IPS DF 19.7 (cell line): ENCODE measurements at places on chromosomes 4 and X.

DNA sequence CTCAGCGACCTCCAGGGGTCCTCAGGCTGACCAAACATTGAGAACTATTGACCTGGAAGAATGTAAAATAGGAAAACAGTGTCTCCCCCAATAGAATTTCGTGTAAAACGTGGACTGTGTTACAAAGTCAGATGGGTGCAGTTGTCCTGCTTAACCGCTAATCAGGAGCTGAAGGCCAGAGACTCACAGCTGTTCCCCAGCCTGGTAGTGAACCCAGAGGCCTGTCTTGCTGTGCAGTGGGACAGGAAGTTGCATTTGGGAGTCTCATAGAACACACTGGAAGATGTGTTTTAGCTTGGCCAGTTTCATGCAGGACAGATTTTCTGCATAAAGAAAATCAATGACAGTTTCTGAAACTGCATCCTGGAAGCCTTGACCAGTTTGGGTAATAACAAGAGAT lies 151.5 kb downstream of the PTTG2 start:
- no peak for DNase-seq

DNA sequence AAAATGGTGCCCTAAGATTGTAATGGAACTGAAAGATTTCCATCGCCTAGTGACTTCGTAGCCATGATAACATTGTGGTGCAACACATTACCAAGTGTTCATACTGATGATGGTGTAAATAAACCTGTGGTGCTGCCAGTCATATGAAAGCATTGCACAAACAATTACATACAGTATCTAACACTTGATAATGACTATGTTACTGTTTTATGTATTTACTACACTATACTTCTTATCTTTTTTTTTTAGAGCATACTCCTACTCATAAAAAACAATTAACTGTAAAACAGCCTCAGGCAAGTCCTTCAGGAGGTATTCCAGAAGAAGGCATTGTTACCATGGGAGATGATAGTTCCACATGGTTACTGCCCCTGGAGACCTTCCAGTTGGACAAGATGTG lies 152.7 kb upstream of the EDNRA start:
- no peak for DNase-seq

GRCh38 chrX:102535958-102536357 lies 19.4 kb upstream of the TMSB15A start:
- no peak for DNase-seq

DNA sequence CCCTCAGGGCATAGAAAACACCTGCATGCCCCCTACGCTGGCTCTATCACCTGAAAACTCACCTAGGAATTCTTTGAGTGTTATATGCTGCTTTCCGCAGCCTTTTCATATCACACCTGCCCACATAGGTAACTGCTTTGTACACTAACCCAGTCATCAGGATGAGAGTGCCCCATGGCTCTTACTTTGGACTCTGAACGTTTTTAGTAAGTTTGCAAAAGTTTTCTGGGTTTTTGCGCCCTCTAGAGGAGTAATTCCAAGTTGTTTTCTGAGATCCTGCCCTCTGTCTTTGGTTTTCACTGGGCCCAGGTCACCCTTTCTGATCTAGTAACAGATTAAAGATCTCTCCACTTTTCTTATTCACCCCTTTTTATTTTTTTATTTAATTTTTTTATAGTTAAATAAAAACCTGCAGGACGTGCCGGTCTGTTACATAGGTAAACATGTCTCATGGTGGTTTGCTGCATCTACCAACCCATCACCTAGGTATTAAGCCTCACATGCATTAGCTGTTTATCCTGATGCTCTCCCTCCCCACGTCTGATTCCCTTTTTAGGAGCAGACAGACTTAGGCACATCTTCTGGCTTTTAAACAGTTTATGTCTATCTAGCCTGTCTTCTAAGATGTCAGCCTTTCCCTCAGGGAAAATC lies 139.2 kb downstream of the NWD2 start:
- DNase-seq: no peak

- no peak for DNase-seq
Observed at GRCh38 chr4:148327683-148328082, 114.5 kb downstream of the NR3C2 start.

DNA sequence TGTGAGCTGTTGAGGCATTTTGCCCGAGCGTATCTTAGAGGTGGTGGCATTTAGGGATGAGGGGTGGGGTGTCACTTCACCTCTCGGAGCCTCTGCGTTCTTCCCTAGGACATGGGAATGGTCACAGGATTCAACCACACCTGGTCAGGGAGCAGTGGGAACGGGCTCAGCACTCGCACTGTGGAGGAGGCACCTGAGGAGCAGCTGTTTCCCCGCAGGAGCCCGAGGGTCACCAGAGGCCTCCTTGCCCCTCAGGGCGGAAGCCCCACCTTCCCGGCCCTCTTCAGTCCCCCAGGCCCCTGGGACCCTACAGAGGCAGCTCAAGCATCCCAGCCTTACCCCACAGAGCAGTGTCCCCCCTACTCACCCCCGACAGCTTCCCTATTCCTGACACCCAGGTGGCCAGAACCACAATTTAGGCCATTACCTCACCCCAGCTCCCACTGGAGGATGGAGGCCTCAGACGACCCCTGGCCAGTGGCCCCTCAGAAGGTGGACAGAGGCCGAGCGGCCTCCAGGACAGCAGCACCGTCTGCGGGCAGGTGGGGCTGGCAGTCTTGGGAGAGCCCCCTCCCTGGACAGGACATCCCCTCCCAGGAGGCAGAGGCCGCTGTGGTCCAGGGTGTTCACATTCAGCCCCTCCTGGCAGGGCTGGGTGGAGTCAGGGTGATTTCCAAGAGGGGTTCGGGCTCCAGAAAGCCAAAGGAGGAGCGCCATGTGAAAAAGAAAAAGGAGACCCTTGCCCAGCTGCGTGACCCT lies 4.2 kb upstream of the HTRA3 start:
- DNase-seq: no peak

DNA sequence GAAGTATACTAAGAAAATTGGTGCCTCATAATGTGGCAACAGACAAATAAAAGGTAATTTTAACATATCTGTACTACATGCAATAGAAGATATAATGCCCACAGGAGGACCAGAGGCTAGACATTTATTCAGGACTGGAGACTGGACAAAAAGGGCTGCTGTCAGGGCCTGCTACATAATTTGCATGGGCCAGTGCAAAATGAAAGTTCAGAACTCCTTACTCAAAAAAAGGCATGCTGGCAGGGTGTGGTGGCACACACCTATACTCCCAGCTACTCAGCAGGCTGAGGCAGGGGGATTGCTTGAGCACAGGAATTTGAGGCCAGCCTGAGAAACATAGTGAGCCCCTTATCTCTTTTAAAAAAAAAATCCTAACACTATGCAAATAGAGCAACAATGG lies 12.4 kb upstream of the MAOA start:
- no peak for DNase-seq

- DNase-seq: no peak
Observed at GRCh38 chr4:124593494-124593893, 119.0 kb downstream of the ANKRD50 start.

GRCh38 chr4:123603165-123603564 lies 206.6 kb downstream of the SPRY1 start:
- no peak for DNase-seq

- no peak for DNase-seq
Observed at GRCh38 chrX:73262991-73263390, 48.3 kb upstream of the NAP1L2 start.

DNA sequence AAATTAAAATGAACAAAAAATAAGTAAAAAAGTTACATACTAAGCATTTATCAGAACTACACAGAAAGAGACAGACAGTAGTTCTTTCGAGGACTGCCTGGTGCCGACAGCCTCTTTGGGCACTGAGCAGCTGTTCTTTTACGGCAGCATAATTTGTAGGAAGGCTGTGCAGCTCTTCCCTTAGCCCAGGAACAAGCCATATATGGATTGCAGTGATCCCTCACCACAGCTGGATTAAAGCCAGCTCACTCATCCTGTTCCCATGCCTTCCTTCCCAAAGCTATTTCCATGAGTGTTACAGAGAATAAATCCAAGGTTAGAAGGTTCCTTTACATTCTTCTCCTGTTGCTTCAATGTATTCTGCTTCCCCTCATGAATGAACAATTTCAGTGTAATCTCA lies 71.7 kb downstream of the DDX60L start:
- DNase-seq: no peak

- DNase-seq: no peak
Observed at GRCh38 chr4:141339966-141340365, 119.3 kb downstream of the ZNF330 start.
